Hepatocyte (in vitro differentiated cells): ENCODE measurements at places on chromosomes 3 and 15.

GRCh38 chr3:13781417-13781816 lies 98.5 kb downstream of the WNT7A start:
- DNase-seq: no peak

DNA sequence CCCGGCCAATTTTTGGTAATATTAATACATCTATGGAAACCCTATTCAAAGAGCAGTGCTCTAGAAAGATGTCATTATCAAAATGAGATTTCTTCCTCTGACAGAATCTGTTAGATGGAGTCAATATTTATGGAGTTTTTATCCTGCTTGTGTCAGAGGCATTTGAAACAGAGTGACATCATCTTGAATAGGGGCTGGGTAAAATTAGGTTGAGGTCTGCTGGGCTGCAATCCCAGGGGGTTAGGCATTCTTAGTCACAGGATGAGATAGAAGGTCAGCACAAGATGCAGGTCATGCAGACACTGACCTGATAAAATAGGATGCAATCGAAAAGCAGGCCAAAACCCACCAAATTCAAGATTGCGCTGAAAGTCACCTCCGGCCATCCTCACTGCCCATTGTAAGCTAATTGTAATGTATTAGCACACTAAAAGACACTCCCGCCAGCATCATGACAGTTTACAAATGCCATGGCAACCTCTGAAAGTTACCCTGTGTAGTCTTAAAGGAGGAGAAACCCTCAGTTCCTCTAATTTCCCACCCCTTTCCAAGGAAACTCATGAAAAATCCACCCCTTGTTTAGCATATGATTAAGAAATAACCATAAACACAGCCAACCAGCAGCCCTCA lies 27.3 kb upstream of the CCDC50 start:
- no peak for DNase-seq

DNA sequence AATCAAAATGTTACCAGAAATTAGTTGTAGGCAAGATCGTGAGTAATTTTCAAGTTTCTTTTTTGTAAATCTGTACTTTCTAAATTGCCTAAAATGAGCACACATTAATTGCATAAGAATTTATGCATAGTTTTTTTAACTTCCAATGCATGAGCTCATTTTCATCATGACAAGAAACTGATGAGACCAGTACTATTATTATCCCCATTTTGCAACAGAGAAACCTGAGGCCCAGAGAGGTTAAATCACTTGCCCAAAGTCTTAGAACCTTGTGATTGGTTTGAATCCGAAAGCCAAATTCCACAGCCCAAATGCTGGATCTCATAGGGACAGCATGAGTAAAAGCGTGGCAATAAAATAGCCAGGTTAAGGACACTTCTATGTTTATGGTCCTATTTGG lies 274.7 kb downstream of the ERC2 start:
- DNase-seq: no peak

- DNase-seq: no peak
Observed at GRCh38 chr3:156518726-156519125, 36.2 kb downstream of the SSR3 start.

- DNase-seq: no peak
Observed at GRCh38 chr3:100044369-100044768, 69.9 kb downstream of the FILIP1L start.

DNA sequence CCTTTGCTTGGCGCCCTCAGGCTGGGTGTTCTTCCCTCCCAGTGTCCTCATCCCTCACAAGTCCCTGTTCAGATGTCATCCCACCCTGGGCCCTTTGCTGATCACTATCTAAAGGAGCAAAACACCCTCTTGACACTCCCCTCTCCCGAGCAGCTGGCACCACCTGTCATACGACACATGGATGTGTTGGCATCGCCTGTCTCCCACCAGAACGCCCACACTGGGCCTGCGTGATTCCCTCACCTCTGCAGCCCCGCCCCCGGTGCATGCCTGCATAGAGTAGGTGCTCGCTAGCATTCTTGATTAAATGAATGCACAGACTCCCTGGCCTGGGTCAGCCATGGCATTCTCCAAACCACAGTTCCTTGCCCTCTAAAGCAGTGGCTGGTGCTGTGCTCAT lies 75.8 kb downstream of the DNAJB8 start:
- no peak for DNase-seq

- DNase-seq: no peak
Observed at GRCh38 chr15:60408463-60408981, 10.7 kb upstream of the ANXA2 start.

- DNase-seq: no peak
Observed at GRCh38 chr3:121942116-121942786, 48.0 kb downstream of the SLC15A2 start.

GRCh38 chr3:181969925-181970324 lies 258.2 kb downstream of the SOX2 start:
- DNase-seq: no peak

DNA sequence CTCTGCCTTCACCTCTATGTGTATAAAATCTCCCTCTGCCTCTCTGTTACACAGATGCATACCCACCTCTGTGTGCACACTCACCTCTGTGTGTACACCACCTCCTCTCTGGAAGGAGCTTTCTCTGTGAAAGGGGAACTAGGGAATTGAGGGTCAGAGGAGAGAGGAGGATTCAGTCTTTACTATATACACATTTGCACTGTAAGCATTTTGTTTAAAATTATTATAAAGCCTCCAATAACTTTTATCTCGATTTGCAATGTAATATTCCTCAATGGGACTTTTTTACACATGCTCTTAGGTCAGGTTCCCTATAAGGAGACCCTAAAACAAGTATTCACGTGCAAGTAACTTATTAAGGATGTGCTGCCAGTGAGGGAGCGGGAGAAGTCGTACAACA lies 82.5 kb downstream of the OXNAD1 start:
- no peak for DNase-seq

DNA sequence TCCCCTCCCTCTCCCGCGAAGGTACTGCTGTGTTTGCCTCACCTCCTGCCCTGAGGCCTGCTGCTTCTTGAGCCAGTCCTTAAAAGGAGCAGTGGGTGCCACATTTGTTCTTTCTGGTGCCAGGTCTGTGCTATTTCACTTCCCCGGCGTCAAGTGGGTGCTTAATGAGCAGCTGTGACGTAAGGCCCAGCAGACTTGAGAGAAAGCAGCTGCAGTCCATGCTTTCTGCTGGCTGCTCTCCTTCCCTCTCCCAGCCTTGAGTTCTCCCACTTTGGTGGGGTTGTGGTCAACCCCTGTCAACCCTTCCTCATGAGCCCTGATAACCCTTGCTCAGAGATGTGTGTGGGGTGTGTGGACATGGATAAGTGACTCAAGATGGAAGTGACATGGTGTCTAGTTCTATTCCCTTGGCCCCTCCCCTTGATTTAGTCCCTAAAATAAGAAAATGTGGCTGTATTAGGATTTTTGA lies 6.9 kb downstream of the INAFM2 start:
- no peak for DNase-seq

DNA sequence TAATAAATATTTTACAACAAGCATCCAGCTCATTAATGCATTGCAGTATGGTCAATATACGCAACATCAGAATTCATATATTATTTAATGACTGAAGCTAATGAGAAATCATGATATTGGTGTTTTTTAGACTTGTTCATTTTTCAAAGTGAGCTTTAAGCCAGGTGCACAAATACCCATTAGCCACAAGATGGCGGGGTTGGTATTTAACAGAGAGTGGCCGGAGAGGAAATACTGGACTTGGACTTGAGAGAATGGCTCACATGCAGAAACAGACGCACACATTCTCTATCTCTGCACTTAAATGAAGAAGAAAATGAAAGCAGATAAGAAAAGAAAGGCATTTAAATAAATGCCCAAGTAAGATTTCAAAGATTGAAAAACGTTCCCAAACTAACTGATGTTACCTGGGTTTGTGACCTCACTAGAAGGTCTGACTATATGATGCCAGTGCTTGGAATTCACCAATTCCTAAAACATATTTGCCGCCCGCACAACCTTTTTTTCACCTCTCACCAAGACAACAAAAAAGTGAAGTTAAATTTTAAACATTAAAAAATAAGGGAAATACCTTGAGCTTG lies 21.2 kb upstream of the CRBN start:
- DNase-seq: peak; percentile 87
